ENCODE measurements at places on chromosomes 12 and 14.
A peak's percentile ranks its signal among the peaks of the same experiment; 100 is the strongest.

- DNase-seq, result no peak
Observed at GRCh38 chr12:19474147-19474546, 34.9 kb downstream of the AEBP2 start.

DNA sequence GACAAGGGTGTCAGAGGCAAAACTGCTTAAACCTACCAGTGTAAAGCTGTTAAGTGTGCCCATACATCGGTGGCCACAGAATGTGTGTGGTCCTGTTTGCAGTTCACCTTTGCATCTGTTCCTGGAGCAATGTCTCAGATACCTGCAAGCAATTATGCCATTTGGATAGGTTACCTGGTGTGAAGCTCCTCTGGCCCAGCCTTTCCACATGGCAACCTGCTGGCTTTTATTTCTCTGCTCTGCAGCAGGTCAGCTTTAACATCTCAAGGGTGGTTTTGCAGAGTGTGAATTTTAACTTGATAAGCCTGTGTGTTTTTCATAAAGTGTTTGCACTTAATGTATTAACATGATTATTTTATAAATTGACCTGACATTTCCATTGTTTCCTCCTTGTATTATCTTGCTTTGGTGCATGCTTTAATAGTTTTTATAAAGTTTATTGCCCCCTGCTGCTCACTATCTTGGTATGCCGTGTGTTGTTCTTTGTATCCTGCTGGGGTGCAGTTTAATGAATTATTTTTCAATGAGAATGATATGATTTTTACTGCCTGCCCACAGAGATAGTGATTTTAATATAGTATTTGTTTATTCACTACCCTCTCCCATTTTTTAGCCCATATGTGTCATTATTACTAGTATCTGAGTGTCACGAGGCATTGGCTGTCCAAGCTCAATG lies 403.8 kb downstream of the NPAS3 start:
- DNase-seq, result no peak

- DNase-seq, result no peak
Observed at GRCh38 chr14:92556255-92556741, 42.7 kb downstream of the RIN3 start.

DNA sequence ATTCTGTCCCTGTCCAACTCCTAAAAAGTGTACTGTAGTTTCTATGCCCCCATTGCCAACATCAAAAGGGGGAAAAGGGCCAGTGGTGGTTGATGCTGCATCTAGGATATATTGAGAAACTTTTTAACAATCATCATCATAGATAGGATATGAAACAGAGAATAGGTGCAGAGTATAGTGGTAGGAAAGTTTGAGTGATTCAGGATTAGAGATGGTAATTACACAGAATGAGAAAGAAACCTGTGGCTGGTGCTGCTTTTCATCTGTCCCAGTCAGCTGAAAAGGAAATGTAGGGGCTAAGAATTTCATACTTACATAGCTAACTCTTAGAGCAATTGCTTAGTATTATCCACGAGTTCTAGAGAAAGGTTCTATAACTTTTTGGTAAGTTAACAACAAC lies 67.6 kb downstream of the GTF2A1 start:
- DNase-seq, result no peak

GRCh38 chr14:97153527-97153926 lies 356.3 kb downstream of the VRK1 start:
- DNase-seq, result no peak

DNA sequence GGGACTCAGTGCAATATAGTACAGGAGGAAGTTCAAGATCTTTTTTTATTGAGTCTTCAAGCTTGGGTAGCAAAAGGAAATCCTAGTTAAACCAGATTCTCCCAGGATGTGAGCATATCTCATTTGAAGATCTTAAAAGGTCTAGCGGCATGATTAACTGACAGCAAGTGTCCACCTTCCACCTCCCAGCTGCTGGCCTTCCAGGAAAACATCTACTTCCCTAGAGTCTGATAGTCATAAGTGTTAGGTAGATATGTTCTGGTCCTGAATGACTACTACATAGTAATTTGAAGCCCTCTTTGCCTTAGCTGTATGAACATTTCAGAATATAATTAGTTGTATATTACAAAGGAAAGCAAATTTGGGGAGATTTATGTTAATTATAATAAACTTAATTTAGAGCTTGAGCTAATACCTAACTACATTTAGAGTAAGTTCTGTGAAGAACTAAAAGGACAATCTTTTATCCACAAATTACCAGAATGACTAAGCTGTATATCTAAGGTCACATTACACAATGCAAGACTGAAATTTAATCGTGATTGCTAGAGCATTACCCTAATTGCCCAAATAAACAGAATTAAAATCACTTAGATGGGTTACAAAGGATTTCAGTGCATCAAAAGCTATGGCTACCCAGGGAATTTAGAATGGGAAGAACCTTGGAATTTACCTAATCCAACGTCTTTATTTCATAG lies 9.9 kb downstream of the LGR5 start:
- DNase-seq, result no peak

GRCh38 chr12:21478756-21479455 lies 22.5 kb downstream of the RECQL start:
- no peak for DNase-seq

- DNase-seq, result no peak
Observed at GRCh38 chr12:116603546-116604177, 44.5 kb downstream of the MAP1LC3B2 start.

- DNase-seq, result no peak
Observed at GRCh38 chr12:132668191-132669088, 18.7 kb downstream of the POLE start.

DNA sequence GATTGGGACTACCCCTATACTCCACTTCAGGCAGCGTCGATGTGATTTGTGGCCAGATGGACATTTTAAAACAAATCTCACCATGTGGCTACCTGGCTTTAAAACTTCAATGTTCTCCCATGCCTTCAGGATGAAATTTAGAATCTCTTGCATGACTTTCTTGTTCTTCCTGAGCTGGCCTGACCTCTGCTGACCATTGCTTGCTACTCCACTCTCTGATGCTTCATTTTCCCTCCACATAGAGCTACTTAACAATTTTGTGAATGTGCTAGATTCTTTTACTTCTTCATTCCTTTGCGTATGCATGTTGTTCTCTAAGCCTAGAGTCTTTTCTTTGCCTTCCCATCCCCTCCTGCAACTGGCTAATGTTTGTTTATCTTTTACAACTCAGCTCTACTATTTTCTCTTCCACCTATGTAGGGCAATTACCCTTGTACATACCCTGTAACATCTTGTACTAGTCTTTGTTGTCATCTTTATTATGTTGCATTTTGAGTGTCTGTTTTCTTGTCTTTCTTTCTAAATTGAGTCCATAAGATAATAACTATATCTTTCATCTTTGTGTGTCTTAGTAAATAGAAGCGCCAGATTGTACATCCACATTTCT lies 41.2 kb downstream of the YLPM1 start:
- no peak for DNase-seq

DNA sequence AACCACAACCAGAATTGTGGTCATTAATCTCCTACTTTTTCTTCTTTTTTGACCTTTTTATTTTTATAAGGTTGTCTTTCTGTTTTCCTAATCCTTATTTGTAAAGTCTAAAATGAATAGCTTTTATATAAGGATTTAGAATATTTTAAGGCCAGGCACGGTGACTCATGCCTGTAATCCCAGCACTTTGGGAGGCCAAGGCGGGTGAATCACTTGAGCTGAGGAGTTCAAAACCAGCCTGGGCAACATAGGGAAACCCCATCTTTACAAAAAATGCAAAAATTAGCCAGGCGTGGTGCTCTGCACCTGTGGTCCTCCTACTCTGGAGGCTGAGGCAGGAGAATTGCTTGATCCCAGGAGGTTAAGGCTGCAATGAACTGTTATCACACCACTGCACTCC lies 55.1 kb downstream of the IFT81 start:
- no peak for DNase-seq

- no peak for DNase-seq
Observed at GRCh38 chr12:29562110-29562804, 64.8 kb upstream of the OVCH1 start.

- no peak for DNase-seq
Observed at GRCh38 chr14:52836063-52836462, 44.7 kb upstream of the GNPNAT1 start.

DNA sequence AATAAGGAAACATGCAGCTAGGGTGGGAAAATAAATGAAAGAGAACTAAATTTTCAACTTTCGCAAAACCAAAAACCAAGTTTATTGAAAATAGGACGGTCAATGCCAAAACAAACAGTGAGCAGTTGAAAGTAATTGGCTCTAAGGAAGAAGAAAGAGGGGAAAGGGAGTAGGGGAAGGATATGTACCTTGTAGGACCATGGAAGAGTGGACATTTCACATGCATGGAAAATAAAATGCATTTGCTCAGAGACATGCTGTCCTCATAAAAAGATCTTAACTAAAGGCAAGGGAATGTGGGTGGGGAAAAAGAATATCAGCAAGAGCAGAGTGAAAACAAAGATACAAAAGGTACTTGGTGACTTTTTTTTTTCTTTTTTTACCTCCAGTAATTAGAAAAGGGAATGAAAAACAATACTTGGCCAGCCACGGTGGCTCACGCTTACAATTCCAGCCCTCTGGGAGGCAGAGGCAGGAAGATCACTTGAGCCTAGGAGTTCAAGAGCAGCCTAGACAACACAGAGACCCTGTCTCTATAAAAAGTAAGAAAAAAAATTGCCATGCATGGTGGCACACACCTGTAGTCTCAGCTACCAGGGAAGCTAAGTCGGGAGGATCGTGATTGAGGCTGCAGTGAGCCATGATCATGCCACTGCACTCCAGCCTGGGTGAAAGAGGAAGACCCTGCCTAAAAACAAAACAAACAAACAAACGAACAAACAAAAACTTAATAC lies 6.6 kb downstream of the TXNDC16 start:
- no peak for DNase-seq

GRCh38 chr14:106605548-106606448 lies 1079.4 kb downstream of the TMEM121 start:
- peak; percentile 57 for DNase-seq

DNA sequence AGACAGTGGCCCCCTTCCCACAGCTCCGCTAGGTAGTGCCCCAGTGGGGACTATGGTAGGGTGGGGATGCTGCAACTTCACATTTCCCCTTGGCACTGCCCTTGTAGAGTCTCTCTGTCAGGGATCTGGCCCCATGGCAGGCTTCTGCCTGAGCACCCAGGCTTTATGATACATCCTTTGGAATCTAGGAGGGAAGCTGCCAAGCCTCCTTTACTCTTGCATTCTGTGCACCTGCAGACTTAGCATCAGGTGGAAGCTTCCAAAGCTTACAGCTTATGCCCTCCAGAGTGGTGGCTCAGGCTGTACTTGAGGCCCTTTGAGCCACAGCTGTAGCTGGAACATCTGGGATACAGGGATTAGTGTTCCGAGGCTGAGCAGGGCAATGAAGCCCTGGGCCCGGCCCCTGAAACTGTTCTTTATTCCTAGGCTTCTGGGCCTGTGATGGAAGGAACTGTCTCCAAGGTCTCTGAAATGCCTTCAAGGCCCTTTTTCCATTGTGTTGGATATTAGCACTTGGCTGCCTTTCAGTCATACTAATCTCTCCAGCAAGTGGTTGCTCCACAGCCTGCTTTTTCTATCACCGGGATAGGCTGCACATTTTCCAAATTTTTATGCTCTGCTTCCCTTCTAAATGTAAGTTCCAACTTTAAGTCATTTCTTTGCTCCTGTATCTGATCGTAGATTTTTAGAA lies 22.2 kb upstream of the OR6J1 start:
- no peak for DNase-seq

DNA sequence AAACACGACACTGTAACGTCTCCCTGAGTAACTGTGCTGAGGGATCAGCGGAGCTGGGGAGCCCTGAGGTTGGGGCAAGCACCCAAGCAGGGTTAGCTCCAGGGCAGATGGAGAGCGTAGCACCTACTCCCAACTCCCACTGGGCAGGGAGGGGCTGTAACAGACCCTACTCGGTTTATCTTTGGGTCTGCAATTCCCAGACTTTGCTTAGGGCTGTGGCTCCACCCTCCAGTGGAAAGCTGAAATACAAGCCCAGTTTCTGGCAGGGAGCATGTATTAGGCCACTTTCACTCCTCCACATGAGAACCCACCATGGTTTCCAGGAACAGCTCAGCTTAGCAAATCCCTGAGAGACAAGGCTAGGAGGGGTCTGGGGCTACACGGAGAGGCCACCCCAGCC lies 17.3 kb upstream of the TC2N start:
- DNase-seq, result no peak

GRCh38 chr14:86066651-86067050 lies 536.7 kb downstream of the FLRT2 start:
- no peak for DNase-seq

- no peak for DNase-seq
Observed at GRCh38 chr14:39113685-39114072, 444 bp upstream of the GEMIN2 start.

- no peak for DNase-seq
Observed at GRCh38 chr12:3911409-3911808, 38.2 kb upstream of the PARP11 start.

- DNase-seq, result no peak
Observed at GRCh38 chr14:34081101-34081575, 130.3 kb upstream of the EGLN3 start.

DNA sequence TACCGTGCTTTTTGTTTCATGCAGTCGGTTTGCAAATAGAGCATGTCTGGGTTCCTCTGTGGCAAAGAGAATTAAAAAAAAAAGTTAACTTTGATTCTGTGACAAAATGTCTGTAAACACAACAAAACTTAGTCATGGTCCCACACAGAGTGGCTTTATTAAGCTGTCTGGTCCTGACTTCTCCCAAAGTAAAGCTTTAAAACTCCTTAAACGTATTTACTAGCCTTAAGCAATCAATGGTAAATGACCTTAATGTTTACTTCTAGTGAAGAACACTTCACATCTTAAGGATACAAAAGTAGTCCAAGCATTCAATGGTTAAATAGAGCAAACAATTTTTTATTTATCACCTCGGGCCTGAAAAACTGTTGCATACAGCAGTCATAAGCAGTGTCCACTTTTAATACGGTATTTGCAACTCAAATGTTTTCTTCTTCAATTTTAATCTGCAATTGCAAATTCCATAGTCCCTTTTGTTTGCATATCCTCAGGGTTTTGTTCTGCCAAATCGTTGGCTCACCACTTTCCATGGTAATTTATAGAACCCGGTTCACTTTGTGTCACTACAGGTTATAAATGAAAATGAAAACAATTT lies 453.0 kb upstream of the MIS18BP1 start:
- DNase-seq, result no peak

DNA sequence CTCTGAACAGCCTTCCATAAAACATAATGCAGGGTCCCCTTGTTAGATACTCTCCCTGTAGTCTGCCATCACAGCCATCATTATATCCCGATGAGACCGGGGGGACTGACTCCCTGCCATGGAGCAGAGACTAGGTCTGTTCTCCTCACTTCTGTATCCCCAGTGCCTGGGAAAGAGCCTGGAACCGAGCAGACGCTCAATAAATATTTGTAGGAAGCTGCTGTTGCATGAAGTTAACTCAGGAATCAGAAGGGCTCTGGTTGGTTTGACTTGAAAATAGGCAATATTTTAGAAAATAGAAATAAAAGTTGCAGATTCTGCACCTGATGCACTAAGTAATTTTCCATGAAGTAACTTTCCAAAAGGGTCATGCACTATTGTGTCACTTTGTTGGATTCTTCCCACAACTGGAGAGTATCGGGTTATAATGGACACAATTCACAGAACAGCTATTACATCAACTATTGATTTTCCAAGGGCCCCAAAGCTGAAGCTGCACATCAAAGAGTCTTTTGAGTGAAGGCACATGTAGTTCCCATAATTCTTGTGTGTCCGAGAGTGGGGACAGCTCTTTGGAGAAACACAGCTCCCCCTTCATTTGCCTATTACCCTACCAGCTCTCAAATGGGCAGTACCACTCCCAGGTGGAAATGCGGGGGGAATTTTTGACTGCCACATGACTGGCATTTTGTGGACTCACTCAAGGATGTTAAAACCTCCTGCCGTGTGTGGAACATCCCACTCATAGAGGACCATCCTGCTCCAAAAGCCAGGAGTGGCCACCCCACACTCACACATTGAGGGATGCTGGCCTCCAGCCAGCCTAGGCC lies 18.8 kb downstream of the CLMN start:
- no peak for DNase-seq
